ENCODE measurements at places on chromosomes 3 and 15.
A peak's percentile ranks its signal among the peaks of the same experiment; 100 is the strongest.

DNA sequence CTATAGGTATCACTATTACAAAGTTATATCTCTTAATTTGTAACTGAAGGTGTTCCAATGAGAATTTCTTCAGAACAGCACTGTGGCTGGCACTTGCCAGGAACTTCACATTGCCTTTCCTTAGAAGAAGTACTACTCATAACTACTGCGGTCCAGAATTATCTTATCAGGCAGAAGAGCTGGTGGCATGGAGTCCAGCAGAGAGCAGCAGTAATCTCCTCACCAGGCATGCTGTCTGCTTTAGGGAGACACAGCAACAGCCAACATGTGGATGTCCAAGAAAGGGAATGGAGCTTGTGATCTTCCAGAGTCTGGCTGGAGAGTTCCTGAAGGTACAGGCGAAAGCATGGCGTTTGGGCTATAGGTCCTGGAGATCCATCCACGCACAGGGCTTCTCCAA is 919.7 kb upstream of the NR2F2 start:
- DNase-seq, result no peak

GRCh38 chr3:136632625-136633081 is 119.5 kb downstream of the STAG1 start:
- no peak for DNase-seq

DNA sequence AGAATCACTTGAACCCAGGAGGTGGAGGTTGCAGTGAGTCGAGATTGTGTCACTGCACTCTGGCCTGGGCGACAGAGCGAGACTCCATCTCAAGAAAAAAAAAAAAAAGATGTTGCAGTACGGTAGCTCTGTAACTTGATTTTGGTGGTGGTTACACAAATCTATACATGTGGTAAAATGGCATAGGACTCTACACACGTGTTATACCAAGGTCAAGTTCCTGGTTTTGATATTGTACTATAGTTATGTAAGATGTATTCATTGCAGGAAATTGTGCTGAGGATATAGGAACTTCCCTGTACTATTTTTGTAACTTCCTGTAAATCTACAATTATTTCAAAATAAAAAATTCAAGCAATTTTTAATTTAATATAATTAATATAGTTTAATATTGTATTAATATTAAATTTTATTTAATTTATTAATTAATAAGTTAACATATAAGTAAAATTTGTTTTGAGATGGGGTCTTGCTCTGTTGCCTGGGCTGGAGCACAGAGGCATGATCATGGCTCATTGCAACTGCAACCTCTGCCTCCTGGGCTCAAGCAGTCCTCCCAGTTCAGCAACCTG is 9.9 kb downstream of the MYD88 start:
- DNase-seq, result no peak

- DNase-seq, result no peak
Measured at GRCh38 chr3:53728606-53729005, 117.6 kb downstream of the CHDH start.

DNA sequence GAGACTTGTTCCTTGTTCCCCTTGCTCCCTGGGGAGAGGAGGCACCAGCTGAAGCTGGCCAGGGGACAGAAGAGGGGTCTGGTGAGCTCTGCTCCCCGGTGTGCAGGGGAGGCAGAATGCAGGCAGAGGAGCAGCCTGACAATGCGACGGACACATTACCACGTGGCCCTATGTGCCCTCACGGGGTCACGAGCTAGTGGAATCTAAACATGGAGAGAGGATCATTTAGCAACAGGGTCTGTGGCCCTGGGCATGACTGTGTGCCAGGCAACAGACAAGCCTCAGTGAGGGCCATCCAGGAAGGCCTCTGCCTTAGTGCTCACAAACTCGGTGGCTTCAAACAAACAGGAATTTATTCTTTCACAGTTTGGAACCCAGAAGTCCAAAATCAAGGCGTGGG is 8.5 kb upstream of the MUC4 start:
- DNase-seq, result no peak

DNA sequence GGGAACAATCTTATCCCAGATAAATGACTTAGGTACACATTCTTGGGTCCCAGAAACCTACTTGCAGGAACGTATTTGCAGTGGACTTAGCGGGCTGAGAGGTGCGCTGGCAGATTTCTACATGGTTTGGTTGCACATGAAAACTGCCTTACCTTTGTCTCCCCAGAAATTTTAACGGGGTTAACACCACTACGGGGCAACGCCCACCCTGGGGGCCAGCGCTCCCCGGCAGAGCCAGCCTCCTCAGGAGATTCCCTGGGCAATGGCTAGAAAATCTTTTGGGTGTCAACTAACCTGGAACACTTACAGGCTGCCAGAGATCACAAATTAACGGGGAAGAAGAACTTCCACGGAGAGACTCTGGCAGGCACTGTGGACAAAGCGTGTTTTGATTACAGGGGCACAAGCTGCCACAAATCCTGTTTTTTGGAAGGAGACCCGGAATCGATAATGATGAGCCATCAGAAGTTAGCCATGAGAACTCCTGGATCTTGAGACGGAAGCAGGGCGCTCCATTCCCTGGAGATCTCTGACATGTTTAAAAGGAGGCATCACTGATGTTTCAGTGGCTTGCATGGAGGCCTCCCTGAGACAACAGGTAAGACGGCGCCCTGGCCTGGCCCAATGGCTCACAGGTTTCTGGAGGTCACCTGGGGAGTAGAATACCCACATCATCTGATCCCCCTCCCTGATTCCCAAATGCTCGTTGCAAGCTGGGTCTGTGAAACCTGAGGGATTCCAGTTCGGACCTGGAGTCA is 288.9 kb downstream of the ADAMTS17 start:
- DNase-seq, result no peak

DNA sequence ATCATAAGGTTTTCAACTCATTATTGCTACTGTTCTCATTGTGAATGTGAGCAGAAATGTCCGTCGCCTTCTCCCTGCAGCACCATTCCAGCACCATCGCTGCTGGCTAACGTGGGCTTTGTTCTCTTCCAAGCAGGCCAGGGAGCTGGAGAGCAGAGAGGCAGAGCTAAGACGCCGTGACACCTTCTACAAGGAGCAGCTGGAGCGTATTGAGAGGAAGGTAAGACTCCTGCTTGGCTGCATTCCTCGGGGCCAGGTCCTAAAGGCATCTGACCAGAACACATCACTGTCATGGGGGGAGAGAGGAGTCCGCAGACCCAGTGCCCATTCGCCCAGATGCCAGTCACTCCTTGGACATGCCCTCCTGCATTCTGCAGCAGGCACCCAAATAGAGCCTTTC is 130.4 kb upstream of the PLXNA1 start:
- no peak for DNase-seq

- no peak for DNase-seq
Measured at GRCh38 chr3:194773771-194774455, 88.2 kb downstream of the FAM43A start.

DNA sequence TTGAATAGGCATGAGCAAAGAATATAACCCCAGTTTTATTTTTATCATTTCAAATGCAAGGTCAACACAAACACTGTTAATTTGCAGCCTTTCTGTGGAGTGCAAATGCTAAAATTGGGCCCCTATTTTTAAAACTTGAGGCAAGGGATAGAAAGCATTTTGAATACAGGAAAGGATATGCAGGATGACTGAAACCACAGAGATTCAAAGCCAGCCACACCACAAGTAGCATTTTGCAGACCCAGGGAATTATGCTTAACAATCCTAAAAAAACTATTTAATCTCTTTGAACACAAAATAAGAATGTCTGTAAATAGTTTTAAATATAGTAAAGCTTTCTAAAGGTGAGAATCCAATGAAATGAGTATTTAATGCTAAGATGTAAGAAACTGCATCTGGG is 62.9 kb upstream of the TRPC1 start:
- no peak for DNase-seq

GRCh38 chr3:37729119-37729518 is 132.6 kb upstream of the CTDSPL start:
- DNase-seq, result no peak

- peak; percentile 95 for DNase-seq
Measured at GRCh38 chr15:90165659-90166489, 35.3 kb upstream of the SEMA4B start.

DNA sequence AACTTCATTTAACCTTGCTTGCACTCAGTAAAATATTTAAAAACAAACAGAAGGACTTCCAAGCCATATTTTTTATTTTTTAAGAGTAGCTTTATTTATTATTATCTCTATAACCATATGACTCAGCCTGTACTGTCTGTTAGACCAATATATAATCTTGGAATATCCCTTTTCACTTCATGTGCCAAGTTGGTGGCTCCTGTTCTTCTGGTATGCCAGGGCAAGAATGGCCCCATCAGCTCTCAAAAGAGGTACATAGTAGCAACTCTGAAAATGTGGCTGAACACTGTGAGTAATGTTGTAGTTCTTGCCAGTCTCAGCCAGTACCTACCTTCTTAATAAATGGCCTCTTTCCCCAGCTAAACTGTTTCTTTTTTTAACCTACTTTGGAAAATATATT is 257.0 kb upstream of the UBE2E1 start:
- DNase-seq, result no peak

GRCh38 chr15:65259367-65259797 is 27.3 kb downstream of the PARP16 start:
- no peak for DNase-seq

DNA sequence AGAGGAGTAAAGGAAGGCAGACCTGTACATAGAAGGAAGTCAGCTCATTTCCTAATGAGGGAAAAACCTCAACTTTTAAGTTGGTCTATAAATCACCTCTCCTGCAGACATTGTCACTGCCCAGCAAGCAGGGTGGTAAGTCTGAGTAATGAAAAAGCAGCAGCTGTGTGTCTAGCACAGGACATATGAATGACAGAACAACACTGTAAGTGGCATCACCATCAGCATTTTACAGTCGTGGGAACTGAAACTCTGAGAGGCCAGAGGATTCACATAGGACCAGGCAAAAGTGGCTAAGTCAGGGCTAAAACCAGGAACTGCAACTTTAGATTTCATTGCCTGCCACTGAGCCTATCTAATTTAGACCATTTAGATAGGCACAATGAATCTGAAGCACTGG is 235.6 kb downstream of the CLSTN2 start:
- DNase-seq, result no peak

- DNase-seq, result peak; percentile 77
Measured at GRCh38 chr3:12984023-12984823, 89.0 kb downstream of the IQSEC1 start.

- no peak for DNase-seq
Measured at GRCh38 chr3:144458283-144458682, 486.7 kb downstream of the DIPK2A start.

DNA sequence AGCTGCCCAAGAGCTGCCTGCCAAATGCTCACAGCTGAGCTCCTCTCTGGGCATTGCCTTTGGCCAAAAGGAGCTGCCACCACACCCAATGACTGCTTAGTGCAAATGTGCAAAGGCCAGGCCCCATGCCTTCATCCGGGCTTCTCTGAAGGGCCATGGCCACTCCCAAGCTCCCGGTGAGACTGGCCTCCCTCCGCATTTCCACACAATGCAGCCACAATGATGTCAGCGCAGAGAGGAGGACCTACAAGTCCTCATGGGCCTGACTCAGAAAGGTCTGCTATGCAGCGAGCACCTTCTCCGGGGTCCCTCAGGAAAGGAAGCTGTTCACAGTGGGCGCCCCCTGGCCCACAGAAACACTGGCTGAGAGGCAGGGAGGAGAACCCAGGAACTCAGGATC is 12.7 kb downstream of the OXTR start:
- no peak for DNase-seq

DNA sequence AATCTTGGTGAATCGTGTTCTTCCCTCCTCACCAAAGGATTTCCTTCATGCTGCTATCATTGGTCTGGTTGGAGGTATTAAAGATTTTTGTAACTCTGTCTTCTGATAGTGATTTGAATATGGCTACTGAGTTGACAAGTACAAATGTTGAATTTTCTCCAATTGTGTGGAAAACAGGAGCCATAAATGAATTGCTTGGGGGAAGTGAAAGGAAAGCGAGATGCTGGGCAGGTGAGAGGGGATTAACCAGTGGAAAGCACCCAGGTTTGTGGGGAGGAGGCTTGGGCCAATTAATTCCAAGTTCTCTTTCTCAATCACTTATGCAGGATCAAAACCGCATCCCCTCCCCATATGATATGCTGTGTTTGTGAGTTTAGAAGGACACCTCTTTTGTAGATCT is 372.5 kb downstream of the IL20RB start:
- no peak for DNase-seq

DNA sequence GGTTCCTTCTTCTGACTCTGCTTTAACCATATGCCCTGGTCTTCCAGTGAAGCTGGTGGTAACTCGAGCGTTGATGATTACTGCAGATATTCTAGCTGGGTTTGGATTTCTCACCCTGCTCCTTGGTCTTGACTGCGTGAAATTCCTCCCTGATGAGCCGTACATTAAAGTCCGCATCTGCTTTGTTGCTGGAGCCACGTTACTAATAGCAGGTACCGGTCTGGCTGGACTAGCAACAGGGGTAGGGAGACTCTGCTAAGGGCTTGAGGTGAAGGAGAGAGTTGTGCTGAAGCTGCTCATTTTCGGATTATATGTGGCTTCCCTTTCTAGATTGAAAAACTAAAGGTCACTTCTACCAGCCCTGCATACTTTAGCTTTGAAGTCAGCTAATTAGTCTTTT is 16.8 kb downstream of the CLDN16 start:
- no peak for DNase-seq

DNA sequence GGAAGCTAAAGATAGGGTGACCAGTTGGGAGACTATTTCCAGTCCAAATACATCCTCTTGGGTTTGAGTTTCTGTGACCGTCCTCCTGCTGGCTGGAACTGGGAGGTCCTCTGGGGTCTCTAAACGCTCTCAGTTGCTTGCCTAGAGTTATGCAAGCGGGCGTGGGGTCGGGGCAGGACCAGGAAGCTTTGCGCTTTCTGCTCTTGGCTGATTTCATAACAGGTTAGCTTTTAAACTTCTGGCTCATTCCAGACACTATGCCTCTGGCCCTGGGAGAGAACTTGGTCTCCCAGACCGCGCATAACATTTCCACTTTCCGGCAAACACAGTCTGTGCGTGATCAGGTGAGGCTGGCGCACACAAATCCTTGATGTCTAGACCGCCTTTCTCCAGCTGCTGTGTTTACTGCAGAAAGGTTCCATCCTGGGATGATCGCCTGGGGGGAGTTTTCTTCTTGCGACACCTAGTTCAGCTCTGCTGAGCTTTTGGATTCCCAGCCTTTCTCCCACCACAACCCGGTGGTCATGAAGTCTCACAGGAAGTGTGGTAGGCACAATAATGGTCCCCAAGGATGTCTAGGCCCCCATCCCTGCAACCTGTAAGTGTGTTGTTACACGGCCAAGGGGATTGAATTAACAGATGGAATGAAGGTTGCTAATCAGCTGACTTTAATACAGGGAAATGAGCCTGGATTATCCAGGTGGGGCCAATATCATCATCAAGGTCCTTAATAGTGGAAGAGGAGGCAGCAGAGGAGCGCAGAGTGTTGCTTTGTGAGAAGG is 23.6 kb upstream of the CGNL1 start:
- no peak for DNase-seq

GRCh38 chr3:160671231-160671630 is 5.7 kb upstream of the ARL14 start:
- DNase-seq, result no peak

DNA sequence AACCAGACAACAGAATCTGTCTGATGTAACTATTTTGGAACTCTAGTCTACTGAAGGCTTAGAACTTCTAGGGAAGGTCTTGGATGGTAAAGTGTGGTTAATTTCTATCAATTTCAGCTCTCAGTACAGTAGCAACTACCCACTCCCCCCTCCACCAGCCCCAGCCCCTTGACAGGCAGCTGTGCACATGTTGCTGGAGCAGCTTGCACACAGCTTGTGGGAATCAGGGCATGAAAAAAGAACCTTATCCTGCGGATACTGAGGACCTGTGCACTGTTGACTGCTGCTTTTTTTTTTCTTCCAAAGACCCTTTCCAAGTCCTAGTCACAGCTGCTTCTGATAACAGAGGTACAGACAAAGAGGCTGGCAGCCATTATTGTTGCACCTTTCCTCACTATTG is 81.5 kb upstream of the UBP1 start:
- DNase-seq, result no peak

- no peak for DNase-seq
Measured at GRCh38 chr3:71879089-71879488, 94.1 kb upstream of the PROK2 start.

All from endothelial cell of umbilical vein (primary cell).